ENCODE measurements at places on chromosomes 16 and 17. TPM values are rescaled to one million over a fixed set of nuclear protein-coding genes. Genes with fewer than 3 reads are reported as not detected.

NME4 gene
- 76.7 TPM for polyA plus RNA-seq

RASD1 gene
- not detected for polyA plus RNA-seq

MYL11 gene
- polyA plus RNA-seq = not detected

CCDC102A gene
- polyA plus RNA-seq = 3.0 TPM

KIF19 gene
- not detected for polyA plus RNA-seq

TP53TG3B gene
- not detected for polyA plus RNA-seq

SLC16A6 gene
- polyA plus RNA-seq = 0.74 TPM

C17orf78 gene
- not detected for polyA plus RNA-seq

C16orf54 gene
- 44.1 TPM for polyA plus RNA-seq

FNDC8 gene
- not detected for polyA plus RNA-seq

ALDH3A1 gene
- not detected for polyA plus RNA-seq

CTRL gene
- 1.3 TPM for polyA plus RNA-seq

SLC47A1 gene
- not detected for polyA plus RNA-seq

SLC2A4 gene
- not detected for polyA plus RNA-seq

FKBP10 gene
- not detected for polyA plus RNA-seq

PRAC1 gene
- not detected for polyA plus RNA-seq

C16orf92 gene
- not detected for polyA plus RNA-seq
